B cell (primary cell): ENCODE measurements at places on chromosomes 2 and 18. TPM values are rescaled to one million over a fixed set of nuclear protein-coding genes. Genes with fewer than 3 reads are reported as not detected.

The SCN3A gene
- total RNA-seq = 6.0 and 6.1 TPM in 2 replicates

The HS6ST1 gene
- total RNA-seq = 22.7 and 25.1 TPM in 2 replicates

The DIPK1C gene
- not detected in 2 replicates for total RNA-seq

The GALR1 gene
- not detected in 2 replicates for total RNA-seq

The FBXO48 gene
- 3.2 TPM in 2 replicates for total RNA-seq

DNA sequence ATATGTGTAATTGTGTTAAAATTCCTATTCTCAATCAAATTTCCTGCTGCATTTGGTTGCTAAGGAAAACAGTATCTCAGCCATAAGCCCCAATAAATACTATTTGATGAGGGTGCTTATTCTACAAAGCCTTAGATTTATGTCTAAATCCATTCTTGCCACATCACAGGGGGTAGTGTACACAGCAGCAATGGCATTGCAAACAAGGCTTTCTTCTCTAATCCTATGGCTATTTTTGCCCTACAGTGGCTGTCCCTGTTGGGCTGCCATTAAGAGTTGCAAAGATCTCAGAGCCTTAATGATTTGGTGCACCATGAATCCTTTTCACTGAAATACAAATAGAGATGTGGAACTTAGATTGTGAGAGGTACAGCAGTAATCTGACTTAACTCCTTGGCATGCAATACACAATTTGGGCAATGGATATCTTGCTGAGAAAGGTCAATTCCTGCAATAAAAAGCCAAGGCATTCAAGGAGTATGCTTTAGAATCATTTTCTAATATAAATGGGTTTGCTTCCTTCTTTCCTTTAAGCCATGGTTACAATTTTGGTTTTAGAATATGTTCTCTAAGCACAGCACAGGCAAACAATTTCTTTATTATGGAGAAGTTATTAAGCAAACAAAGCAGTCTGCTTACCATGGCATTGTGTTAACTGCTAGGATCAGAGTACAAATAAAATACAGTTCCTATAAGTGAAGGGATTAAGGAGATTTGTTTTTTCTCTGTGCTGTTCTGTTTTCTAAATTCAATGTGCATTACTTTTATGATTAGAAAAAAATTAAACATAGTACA lies 69.8 kb upstream of the CD302 start:
- DNase-seq = no peak

DNA sequence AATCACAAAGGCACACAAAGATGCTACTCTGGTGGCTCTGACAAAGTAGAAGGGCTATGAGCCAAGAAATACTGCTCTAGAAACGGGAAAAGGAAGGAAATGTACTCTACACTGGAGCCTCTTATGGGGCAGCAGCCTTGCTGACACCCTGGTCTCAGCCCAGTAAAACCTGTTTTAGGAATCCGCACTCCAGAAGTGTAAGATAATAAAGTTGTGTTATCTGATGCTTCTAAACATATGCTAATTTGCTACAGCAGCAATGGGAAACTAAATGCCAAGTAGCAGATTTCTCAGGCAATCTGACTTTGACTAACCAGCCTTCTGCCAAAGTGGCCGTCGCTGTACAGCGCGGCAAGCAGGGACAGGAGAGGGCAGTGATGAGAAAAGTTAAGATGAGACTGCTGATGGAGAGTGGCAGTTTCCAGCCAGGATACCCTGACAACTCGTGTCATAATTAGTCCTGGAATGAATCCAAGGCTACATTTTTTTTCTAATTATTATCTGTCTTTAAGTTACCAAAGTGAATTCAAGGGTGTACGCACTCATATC lies 99.0 kb downstream of the NETO1 start:
- no peak for DNase-seq

DNA sequence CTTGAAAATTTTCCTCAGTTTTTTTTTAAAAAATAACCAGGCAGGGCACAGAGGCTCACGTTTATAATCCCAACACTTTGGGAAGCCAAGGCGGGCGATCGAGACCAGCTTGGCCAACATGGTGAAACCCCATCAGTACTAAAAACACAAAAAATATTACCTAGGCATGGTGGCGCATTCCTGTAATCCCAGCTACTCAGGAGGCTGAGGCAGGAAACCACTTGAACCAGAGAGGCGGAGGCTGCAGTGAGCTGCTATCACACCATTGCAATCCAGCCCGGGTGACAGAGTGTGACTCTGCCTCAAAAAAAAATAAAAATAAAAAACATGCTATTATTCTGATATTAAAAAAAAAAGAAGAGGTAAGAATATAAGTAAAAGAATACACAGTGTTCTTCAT lies 191.0 kb downstream of the ZEB2 start:
- DNase-seq = no peak

DNA sequence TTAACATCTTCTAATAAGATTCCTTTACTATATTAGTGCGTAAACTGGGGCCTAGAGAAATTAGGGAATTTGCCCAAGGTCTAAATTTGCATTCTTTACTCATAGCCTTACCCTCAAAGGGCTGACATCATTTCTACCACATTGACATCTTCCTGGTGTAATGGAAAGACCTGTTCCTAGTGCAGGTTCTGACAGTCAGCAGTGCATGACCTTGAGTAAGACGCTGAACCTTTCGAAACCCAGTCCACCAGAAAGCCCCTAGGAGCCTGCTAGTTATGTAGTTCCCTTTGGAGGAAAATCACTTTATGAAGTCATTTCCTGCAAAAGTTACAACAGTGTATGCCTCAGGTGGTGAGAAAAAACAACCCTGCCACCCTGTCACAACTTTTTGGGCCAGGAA lies 388.3 kb downstream of the TNS1 start:
- DNase-seq = no peak

DNA sequence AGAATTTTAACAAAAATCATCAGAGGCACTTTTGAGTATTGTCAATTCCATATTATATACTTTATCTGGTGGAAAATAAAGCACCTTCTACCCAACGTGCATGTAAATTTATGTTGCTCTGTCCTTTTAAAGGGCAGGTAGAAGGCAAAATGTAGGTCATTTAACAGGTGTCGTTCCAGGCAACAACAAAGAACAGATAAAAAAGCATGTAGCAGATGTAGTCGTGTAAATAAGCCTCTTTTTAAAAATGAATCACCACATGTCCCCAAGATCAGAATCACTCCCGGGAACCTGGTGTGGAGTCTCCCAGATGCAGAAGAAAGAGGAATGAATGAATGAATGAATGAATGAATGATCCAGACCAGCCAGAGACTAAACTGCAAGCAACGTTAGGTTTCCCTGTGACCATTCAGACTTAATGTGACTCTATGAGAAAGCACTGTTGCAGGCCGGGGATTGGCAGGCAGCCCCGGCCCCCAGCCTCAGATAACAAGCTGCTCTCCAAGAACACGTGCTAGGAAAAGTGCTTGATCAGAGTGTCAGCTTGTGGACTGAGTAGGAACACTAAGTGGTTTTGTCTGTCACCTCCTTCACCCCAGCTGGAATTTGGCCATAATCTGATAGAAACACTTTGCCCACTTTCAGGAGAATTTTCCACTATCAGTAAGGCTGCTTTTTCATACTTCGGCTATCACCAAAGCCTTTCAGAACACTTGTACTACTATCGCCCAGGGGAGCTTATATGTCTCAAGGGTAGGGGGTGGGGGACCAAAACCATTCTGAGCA lies 100.6 kb downstream of the CDK15 start:
- no peak for DNase-seq

- DNase-seq = no peak
These were observed 1255.2 kb downstream of the CNTNAP5 start for GRCh38 chr2:125280265-125280664.

DNA sequence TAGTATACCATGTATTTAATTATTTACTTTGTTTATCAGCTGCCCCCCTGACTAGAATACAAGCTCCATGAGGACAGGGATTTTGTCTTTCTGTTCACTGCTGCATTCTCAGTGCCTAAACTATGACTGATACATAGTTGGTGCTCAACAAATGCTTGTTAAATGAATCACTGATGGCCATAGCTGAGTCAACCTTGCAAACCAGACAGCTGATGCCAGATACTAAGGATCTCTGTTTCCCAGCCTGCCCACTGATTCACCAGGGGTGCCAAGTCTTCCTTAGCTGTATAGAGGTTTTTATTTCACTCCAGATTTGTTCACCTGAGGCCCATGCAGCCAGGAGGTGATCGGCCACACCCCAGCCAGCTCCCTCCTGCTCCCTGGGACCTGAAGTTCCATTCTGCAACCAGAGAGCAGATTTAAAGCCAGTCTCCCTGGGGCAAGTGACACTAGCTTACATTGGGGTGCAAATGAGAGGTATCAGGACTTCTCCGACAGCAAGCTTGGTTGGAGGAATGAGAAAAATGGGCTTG lies 92.2 kb downstream of the C1QL2 start:
- DNase-seq = no peak

DNA sequence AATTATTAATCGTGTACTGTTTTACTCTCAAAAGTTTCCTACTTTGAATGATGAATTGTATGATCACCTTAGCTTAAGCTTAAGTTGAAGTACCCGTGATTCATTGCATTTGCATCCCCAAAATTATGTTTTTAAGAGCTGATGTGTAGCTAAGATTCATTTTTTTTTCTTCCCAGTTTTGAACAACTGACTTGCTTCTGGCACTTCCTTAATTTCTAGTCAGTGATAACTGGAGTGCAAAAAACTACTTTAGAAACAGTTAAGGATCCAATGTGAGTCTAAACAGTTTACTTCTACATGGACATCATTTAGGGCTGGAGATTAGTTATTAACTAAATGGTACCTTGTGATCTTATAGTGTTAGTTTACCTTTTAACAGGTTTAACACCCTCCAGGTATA lies 124.0 kb upstream of the CAVIN2 start:
- DNase-seq = no peak

GRCh38 chr2:121200011-121200347 lies 85.0 kb downstream of the TFCP2L1 start:
- no peak for DNase-seq

DNA sequence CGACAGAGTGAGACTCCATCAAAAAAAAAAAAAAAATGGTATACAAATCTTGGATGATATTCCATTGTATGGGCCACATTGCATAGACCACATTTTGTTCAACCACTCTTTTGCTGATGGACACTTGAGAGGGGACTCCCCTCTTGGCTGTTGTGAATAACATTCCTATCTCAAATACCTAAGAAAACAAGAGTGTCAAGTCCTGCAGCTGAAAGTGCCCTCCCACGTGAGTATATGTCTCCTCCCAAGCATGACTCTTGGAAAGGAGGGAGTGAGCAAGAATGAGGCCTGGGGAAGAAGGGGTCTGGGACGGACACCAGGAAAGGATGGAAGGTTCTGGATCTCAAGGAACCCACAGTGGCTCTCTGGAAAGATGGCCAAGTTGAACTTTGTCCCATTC lies 36.0 kb upstream of the NPAS2 start:
- no peak for DNase-seq

- no peak for DNase-seq
These were observed 1135.3 kb upstream of the ZEB2 start for GRCh38 chr2:145655165-145655765.

DNA sequence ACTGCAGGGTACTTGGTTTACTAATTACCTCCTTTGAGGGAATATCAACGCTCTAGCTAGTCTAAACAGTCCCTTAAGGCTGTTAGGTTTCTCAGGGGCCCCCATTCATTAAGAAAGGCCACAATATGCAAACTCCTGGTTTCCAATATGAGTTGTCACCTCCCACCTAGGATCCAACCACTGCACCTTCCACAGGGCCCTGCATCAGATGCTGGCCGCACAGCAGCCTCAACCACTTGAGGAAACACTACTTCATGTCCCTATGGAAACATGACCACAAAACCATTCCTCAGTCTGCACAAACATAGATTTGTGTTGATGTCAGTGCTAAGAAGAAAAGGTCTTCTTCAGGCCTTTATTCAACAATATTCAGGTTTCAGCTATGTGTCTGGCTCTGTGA lies 40.9 kb downstream of the STAT4 start:
- DNase-seq = no peak

DNA sequence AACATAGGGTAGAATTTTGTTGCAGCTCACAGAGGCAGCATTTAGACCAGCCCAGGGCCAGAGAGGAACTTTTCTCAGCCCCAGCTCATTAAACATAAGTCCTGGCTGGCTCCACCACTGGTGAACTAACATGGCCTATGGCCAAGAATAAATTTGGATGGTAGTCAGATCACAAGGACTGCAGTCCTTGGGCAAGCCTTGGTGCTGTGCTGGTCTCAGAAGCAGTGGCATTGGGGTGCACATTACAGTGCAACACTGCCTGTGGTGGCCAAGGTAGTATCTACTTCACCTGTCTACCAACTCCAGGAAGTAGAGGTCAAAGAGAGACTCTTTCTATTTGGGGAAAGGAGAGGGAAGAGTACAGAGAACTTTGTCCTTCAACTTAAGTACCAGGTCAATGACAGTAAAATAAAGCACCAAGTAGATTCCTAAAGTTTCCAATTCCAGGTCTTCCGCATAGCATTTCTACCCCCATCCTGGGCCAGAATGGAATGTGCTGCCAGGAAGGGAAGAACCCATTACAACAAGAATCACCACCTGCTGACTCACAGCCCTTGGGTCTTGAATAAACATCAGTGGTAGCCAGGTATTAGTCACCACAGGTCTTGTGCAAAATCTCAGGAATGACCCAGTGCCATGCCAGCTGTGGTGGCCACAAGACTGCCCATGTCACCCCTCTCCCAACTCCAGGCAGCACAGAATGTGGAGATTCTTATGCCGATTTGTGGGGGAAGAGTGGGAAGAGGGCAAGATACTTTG lies 155.4 kb upstream of the FSIP2 start:
- DNase-seq = no peak

DNA sequence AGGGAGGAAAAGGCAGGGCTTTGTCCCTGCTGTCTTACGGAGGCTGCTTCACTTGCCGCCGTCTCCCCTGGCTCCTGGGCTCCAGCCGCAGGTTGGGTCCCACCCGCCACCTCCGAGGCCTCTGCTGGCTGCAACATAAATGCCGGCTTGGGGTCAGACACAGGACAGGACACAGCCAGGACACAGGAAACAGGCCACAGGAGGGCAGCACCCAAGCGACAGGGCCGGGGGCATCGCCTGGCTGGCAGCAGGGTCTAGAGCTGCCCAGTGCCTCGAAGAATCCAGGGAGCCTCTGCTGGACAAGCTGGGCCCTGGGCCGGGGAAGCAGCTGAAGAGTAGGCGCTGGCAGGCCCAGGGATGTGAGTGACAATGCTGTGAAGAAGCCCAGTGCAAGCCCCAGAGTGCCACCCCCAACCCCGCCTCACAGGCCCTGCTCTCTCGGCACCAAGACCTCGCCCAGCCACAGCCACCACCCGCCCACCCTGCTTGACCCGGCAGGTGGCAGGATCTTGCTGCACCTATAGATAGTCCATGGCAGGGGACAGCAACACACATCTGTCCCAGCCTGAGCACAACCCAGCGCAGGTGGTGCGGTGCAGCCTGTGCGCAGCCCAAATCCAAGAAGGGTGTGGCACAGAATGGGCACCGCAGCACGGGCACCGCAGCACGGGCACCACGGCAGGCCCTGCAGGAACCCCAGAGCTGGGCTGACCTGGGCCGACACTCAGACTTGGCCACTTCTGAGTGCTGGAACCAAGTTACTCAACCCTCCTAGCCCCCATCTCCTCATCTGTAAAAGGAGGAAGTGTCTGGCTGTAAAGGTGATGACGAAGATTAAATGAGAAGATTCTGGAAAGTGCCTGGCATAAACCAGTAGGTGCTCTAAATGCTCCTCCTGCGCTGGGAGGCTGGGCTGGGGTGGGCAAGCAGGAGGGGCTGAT lies 55.6 kb downstream of the BIN1 start:
- DNase-seq = no peak
